Hematopoietic multipotent progenitor cell treated with erythropoietin and hydrocortisone succinate and interleukin-3 and kit ligand, for 15 days (in vitro differentiated cells): ENCODE measurements at places on chromosomes 6 and 20.

DNA sequence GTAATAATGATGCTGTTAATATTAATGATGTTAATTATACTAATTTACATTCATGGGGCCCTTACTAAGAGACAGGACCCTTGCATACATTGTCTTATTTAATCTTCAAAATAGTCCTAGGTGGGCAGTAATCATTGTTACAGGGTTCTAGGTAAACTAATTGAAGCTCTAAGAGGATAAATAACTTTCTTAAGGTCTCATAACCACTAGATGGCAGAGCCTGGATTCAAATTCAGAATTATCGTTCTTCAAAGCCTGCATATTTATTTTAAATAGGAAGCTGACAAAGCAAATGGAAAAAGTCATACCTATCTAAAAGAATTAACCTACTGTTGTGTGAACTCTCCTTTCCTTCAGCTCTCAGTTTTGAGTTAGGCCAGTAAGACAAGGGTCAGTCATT is 23.5 kb downstream of the PTCHD4 start:
- no peak for DNase-seq

- DNase-seq = no peak
Measured at GRCh38 chr20:35286077-35286898, 1.7 kb upstream of the EIF6 start.

DNA sequence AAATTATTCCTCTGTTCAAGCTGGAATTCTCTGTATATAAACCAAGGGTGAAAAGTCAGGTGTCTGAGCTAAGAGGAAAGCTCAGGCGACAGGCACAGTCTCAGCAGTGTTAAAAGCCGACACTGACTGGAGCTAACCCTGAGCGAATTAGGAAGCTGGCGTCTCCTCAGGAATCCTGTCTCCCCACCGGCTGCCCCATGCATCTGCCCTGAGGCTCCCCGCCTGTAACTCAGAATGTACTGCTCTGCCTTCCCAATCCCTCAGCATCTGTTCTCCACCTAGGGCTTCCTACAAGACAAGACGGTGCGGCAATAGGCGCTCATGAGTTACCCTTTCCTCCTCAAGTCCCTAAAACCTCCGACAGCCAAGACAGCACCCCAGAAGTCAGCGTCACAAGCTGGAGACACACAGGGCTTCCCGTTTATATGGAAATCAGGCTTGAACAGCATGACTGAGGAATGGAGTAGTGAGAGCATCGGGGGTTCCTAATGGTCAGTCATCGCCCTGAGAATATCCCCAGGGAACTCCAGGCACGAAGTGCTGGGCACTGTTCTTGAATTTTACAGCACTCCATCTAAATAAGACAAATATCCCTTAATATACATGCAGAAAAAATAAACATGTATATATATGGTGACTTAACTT is 33.5 kb downstream of the WDR27 start:
- DNase-seq = no peak

DNA sequence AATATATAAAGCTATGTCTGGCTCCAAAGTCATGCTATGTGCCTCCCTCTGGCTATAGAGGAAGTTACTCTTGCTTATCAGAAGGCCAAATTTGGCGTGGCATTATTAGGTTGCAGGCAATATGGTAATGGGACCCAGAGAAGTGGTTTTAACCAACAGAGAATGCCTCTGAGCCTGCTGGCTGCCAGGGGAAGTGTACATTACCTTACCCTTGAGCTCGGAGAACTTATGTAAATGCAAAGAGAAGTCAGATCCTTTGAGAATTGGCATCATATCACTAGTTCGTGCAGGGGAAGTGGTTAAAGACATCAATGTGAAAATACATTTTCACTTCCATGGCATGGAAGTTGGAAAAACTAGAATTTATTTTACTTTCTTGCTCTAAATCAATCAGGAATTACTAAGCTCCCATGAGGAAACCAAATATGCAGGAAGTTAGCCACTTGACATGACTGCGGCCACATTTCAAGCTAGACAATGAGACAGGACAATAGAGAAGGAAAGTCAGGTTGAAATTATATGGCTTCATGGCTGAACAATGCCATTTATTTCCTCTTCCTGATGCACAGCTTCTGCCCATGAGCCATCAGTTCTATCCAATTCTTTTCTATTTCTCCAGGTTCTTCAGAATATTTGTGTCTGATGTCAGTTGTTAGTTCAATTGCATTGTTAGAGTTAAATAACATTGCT is 134.0 kb upstream of the PHACTR1 start:
- no peak for DNase-seq

DNA sequence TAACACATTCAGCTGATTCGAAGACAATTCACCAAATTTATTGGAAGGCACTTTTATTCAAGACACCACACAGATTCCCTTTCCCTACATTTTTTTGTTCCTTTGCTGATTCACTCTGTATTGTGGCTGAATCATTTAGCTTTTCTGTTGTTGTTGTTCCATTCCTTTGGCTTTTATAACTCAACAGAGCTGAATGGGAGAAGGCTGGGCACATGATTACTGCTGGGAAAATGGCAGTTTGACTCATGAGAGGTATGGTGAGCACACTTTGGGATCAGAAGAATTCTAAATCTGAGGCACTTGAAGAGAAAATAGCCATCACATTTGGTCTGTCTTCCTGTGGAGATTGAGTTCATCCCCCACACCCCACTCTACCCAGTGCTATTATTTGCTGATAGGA is 15.7 kb upstream of the SAYSD1 start:
- no peak for DNase-seq

DNA sequence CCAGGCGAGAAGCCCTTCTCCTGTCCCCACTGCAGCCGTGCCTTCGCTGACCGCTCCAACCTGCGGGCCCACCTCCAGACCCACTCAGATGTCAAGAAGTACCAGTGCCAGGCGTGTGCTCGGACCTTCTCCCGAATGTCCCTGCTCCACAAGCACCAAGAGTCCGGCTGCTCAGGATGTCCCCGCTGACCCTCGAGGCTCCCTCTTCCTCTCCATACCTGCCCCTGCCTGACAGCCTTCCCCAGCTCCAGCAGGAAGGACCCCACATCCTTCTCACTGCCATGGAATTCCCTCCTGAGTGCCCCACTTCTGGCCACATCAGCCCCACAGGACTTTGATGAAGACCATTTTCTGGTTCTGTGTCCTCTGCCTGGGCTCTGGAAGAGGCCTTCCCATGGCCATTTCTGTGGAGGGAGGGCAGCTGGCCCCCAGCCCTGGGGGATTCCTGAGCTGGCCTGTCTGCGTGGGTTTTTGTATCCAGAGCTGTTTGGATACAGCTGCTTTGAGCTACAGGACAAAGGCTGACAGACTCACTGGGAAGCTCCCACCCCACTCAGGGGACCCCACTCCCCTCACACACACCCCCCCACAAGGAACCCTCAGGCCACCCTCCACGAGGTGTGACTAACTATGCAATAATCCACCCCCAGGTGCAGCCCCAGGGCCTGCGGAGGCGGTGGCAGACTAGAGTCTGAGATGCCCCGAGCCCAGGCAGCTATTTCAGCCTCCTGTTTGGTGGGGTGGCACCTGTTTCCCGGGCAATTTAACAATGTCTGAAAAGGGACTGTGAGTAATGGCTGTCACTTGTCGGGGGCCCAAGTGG is 5.3 kb downstream of the SNAI1 start:
- DNase-seq = no peak

- DNase-seq = no peak
Measured at GRCh38 chr20:24779131-24779530, 169.9 kb upstream of the CST7 start.

DNA sequence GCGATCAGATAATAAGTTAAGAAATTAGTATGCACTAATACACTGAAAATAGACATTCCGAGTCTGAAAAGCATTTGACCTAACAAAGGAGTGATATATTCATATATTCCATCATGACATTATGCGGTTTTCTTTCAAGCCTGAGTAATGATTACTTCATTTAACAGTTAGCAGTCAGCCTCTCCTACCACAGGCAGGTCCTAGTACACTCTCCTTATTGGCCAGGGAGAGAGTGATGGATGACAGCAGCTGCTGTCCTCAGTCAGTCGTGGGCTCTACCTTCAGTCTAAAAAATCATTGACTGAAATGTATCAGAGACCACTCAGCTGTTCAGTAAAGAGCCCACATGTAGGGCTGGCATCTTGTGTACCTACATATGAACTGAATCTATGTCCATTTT is 33.2 kb upstream of the VGLL2 start:
- no peak for DNase-seq

- DNase-seq = no peak
Measured at GRCh38 chr6:16064671-16065072, 64.2 kb upstream of the MYLIP start.

GRCh38 chr6:108727966-108728730 is 120.1 kb upstream of the ARMC2 start:
- no peak for DNase-seq

GRCh38 chr20:24370911-24371695 is 98.3 kb upstream of the SYNDIG1 start:
- DNase-seq = no peak

- no peak for DNase-seq
Measured at GRCh38 chr6:150175586-150176151, 32.8 kb downstream of the PPP1R14C start.

DNA sequence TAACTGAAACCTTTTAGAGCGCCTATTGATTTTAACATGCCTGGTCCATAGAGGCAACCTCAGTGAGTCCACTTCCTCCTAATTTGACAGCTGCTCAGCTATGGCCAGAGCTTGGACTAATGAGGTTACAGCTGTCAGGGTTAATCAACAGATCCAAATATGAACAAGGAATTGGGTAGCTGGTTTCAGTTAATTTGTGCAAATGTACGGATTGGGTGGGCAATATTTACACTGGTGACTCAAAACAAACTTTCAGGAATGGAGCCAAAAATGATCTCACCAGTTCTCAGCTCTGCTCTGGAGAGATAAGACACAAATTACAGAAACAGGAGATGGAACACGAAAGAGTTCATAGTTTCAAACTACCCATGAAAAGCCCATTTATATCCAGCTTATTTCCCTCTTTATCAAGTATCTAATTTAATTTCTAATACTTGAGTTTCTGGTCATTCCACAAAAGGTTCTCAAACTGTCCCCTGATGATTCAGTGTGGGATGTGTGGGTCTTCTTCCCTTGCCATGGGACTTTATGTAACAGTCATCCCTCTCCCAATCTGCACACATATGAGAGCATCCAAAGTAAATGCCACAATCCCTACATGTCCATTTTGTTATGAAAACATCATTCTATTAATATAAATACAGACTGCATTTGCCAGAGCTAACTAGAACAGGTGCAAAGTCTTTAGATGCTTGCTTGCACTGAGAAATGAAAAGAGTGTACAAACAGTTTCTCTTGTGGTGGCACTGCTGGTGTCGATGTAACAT is 149.9 kb downstream of the RPS12 start:
- DNase-seq = peak; percentile 95

GRCh38 chr6:33091957-33092356 is 16.2 kb downstream of the HLA-DPB1 start:
- peak; percentile 30 for DNase-seq

DNA sequence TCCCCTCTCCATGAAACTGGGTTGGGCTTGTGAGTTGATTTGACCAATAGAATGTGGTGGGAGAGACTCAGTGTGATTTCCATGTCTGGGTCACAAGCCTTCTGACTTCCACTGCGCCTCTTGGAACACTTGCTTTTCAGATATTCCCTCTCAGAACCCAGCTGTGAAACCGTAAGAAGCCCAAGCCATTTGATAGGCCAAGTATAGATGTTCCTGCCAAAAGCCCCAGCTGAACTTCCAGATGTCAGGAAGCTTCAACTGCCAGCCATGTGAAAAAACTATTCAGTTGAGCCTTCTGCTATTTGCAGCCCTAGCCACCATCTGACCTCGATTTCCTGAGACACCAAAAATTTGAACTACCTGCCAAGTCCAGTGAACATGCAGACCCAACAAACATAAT is 387.8 kb upstream of the GJE1 start:
- no peak for DNase-seq

- no peak for DNase-seq
Measured at GRCh38 chr6:4209196-4209595, 73.8 kb upstream of the ECI2 start.

DNA sequence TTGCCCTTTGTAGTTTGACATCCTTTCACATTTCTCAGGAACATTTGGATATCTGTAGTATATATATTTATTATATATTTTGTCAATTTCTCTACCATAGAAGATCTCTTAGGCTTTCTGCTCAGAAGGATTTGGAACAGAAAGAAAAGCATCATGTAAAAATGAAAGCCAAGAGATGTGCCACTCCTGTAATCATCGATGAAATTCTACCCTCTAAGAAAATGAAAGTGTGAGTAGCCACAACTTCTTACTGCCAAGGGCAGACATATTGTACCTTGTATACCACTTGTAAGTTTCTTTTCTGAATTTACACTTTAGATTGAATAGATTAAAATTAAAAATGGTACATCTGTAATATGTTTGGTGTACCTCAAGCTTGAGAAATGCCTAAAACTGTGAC is 31.2 kb downstream of the TPX2 start:
- no peak for DNase-seq

DNA sequence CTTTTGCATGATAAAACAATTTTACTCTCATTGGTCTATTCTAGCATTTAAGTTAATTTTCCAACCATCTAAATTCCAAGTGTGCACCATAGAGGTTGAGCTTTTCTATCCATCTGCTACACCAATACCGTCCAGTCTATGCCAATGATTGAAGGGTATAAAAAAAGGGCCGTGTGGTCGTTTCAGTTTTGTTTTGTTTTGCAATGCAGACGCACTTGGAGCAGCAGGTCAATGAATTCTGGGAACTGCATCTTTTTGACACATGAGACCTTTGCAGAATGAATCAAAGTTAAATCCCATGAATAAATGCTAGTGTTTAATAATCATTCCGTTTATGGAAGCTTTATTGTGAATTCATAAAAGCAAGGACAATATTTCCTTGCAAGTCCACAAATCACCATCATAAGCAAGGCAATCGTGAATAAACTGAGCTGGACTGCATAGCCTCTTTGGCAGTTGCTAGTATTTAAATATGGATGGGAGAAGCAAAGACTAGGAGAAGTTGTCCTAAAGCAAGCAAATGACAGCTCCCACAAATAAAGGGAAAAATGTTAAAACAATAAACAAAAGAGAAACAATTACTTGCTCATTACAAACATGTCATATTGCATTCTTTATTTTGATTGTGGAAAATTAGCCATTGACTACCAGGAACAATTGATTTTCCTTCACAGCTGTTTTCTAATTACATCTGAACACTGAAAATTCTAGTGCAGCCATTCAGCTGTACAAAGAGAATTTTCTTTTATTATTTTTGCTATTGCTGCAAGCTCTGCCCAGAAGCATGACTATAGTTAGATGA is 649.7 kb upstream of the GJE1 start:
- no peak for DNase-seq

- DNase-seq = no peak
Measured at GRCh38 chr20:15711177-15711576, 862.1 kb downstream of the KIF16B start.

GRCh38 chr6:14876778-14877613 is 368.9 kb upstream of the JARID2 start:
- no peak for DNase-seq
